Spleen (tissue), 13 donors: ENCODE measurements at places on chromosomes 5 and 9. TPM values are rescaled to one million over a fixed set of nuclear protein-coding genes. Genes with fewer than 3 reads are reported as not detected.

The MSMP gene
- 0.58 TPM for polyA plus RNA-seq

DNA sequence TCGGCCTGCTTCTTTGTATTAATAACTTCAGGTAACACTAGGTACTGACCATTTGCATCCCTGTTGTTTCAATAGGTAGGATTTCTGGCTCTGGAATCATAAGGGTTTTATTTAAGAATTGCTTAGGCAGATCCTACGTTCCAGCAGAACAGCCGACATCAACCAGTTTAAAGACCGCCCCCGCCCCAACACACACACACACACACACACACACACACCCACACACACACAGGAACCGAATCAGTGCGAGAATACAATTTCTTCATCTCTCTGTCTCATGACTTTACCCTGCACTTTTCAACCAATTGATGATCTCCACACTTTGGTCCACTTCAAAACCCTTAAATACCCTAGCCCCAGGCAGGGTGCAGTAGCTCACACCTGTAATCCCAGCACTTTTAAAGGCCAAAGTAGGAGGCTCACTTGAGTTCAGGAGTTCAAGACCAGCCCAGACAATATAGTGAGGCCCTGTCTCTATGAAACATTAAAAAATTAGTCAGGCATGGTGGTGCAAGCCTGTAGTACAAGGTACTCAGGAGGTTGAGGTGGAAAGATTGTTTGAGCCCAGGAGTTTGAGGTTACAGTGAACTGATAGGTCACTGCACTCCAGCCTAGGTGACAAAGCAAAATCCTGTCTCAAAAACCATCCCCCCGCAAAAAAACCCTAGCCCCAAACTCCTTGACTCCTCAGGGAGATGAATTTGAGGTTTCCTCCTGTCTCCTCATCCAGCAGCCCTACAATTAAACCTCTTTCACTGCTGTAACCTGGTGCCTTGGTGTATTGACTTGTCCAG lies 2.7 kb upstream of the MTMR12 start:
- DNase-seq: no peak

The WDR31 gene
- 0.35 TPM for polyA plus RNA-seq

DNA sequence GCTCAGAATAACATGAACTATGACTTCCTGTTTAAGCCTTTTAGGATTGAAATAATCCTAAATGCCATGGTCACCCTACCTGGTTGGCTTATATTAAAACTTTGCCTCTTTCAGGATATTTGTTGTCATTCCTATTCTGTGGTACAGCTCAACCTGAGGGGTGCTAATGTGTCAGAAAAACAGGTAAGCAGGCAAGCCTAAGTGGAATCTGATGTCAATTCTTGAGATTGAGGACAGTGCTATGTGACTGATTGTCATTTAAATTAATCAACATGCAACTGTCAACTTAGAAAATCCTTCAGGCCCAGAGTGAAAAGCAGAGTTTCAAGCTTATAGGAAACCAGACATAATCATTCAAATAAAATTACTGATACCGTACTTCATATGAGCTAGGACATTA lies 2.6 kb upstream of the RORB start:
- no peak for DNase-seq

DNA sequence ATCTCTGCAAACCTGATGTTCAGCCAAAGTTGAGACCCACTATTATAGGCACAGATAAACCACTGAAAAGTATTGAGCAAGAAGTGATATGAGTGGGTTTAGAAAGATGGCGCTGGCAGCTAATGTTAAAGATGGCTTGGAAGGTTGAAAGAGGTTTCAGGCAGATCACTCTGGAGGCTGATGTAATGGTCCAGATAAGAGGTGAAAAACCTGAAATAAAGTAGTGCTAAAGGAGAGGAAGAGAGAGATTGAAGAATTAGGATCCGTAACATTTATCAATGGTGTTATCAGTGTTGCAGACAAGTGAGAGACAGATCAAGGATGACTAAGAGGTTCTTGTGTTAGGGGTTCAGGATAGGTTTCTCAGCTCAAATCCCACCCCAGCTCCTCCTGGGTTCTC lies 58.3 kb downstream of the SLC44A1 start:
- no peak for DNase-seq

The CKS2 gene
- polyA plus RNA-seq: 142 TPM

DNA sequence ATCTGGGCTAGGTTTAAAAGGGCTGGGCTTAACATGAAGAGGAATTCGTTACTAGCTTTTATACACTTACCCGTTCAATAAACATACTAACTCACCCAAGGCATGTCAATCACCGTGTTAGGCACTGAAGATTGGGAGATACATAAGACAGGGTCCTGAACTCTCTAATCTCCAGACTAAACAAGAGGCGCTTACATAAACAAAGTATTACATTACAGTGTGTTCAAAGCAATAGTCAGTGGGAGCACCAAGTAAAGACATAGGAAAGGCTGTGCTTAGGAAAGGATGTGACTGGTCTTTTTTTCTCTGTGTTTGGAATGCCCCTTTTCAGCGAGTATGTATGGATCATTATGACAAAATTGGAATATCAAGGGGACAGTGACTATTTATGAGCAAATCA lies 203.6 kb upstream of the ADRA1B start:
- DNase-seq: no peak

GRCh38 chr9:86589273-86589672 lies 235.1 kb upstream of the TUT7 start:
- no peak for DNase-seq

The CFAP77 gene
- not detected for polyA plus RNA-seq

- no peak for DNase-seq
Observed at GRCh38 chr5:139872052-139872766, 76.6 kb downstream of the PSD2 start.

GRCh38 chr9:33233626-33234342 lies 6.2 kb upstream of the SPINK4 start:
- no peak for DNase-seq

- DNase-seq: no peak
Observed at GRCh38 chr9:112753725-112754124, 3.2 kb downstream of the SNX30 start.

DNA sequence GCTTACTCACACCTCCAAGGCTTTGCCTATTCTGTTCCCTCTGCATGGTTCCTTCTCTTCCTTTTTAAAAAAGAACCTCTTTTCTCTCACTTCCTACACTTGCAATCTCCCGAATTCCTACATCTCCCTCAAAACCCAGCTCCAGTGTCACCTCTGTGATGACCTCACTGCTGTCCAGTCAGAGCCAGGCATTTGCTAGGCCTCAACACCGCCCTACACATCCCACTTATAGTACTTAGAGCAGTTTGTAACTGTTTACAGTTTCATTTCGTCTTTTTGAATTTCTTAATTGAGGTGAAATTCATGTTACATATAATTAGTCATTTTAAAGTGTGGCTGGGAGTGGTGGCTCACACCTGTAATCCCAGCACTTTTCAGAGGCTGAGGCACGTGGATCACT lies 30.8 kb downstream of the CD14 start:
- DNase-seq: no peak

DNA sequence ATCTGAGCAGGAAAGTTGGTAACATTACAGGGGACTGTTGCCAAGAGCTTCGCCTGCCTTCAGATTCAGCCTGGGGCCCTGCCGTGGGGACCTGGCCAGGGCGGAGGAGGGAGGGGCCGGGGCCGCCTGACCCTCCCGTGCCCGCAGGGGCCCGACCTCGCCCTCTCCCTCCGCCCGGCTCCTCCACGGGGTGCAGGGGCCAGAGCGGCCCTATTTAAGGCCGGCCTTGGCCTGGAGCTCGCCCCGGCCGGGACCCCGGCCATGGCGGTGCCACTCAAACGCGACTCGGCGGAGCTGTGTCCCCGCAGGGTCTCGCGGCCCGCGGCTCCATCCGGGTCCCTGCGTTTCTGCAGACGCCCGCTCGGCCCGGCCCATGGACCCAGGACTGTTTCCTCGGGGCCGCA lies 757 bp downstream of the TMEM250 start:
- no peak for DNase-seq

DNA sequence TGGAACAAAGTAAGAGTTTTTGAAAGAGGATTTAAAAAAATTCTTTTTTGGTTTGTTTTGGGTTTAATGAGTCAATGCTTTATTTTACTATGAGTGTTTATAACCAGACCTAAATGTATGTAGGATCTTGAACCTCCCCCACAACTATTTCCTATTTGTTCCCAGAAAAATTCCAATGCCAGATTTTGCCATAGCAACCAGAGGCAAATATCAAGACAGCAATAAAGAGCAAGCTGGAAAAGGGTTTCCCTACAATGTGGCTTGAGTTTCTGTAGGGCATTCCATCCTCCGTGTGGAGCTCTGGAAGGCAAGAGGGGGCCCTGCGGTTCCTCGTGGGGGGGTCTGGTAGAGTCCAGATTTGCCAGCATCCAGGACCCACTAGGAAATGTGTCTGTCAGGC lies 27.8 kb upstream of the GDNF start:
- no peak for DNase-seq

The WNT8A gene
- 0.05 TPM for polyA plus RNA-seq

DNA sequence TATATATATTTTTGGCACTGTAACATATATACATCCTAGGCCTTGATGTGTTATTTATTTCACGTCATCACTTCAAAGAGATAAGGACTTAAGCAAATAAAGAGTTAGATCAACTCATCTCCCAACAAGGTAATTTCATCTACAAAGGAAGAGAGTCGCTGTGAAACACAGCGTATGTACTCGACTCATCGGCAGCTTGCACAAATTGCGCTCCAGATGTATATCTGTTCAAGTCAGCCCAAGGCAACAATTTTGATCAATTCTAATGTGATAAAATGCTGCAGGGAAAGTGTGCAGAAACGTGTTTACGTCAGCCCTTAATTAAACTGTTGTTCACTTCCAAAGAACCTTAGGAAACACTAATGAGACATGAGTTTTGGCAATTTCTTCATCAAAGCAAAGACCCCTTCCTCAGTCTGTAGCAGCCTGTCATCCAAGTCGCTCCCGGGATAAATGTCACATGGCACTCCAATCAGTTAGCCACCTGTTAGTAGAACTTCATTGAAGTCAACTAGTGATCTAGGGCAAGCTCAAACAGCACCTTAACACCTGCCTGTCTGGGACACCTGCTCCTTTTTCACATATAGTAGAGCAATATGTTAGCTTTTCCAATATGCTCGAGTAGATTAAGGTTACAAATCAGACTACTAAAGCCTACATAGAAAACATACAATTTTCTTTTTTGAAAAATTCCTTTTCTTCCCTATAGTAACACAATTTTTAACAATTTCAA lies 182.4 kb downstream of the NFIB start:
- DNase-seq: no peak

DNA sequence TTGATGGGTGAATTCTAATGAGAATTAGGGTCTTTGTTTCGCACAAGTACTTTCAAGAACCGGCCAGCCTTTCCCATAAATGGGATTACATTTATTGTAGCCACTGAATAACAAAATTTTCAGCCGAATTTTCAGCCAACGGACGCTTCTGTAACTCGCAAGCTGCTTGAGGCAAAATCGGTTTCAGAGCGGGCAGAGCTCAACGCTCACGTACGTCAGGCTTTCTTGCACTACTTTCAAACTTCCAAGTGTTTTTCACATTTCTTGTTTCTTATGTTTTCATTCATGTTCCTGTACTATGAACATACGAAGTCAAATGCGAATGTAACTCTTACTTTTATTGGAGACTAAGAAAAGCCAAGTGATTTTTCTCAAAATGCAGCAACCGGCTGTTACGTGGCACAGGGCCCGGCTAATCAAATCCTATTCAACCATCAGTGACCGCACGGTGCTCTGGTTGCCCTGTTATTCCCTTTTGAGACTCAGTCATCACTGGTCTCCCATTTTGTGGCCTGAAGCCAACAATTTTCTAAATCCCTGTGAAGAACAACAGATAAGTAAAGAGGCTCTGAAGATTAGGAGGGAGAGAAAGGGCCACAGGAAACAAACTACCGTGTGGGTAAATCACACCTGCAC lies 68.5 kb downstream of the SLC28A3 start:
- no peak for DNase-seq

The NUTM2F gene
- polyA plus RNA-seq: not detected

DNA sequence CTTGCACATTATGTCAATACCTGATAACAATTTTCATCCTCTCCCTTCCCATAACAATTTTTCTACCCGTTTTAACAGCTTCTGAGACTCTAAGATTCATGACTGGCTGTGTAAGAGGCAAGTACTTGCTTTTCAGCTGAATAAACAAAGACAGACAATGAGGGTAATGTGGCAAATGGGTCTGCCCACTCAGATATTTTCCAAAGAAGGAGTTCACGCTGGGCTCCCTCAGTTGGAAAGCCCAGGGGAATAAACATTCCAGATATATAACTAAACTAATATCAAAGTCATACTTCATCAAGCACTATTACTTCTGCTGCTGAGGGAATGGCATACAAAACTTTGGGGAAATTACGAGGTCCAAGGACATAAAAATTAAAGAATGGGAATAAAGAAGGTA lies 24.4 kb downstream of the MEGF9 start:
- DNase-seq: no peak

The PCDHGA4 gene
- polyA plus RNA-seq: 0.05 TPM

The SYK gene
- polyA plus RNA-seq: 55.0 TPM

DNA sequence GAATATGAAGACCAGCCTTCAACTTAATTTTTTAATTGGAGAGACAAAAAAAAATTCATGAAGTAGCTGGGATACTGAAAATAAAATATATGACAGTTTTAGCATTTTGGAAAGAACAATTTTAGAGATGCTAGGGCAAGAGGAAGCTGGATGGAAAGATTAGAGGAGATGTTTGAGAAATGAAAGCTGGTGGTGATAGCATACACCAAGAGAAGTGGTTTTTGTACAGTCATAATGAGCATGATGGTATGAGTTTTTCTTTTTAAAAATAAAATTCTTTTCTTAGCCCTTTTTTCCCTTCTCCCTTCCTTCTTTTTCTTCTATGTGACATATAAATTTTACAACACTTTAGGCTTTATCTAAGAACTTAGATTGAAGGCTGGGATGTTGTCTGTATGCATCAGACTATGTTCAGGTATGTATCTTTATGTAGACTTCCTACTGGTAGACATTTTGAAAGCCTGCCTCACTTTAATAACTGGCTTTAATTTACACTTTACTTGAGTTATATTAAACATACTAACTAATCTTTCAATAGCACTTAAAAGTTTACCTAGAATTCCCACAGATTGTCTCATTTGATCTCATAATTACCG lies 522.5 kb downstream of the TLE4 start:
- DNase-seq: no peak
